ENCODE measurements at places on chromosomes 2 and 18.

GRCh38 chr2:57759131-57759530 lies 287.5 kb upstream of the VRK2 start:
- DNase-seq = no peak

GRCh38 chr2:53768242-53768542 lies 588 bp downstream of the CHAC2 start:
- DNase-seq = no peak

GRCh38 chr2:136178941-136179601 lies 61.1 kb upstream of the CXCR4 start:
- no peak for DNase-seq

DNA sequence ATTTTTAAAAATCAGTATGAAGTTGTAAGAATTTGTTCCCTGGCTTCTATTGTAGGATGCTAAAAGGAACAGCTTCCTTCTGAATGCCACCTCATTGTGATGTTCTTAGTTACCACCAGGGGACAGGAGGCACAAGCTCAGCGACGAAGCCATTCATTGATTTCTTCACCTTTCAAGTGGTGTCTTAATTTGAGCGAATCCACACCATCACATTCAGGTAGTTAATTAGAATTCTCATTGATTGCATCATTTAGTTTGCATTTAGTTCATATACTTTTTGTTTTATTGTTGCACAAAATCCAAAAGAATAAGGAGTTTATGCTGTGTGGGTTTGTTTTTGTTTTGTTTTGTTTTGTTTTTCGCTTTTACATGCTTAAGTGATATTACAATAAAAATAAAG lies 23.1 kb downstream of the CYP27C1 start:
- no peak for DNase-seq

- DNase-seq = peak; percentile 61
Measured at GRCh38 chr2:181457121-181457740, at the start of gene ITGA4. Gene ITGA4, plus strand, starts transcription at chr2:181457386. Its CDS starts 269 bp downstream, at chr2:181457655.

GRCh38 chr2:141468761-141469160 lies 662.1 kb downstream of the LRP1B start:
- peak; percentile 58 for DNase-seq

GRCh38 chr2:7745369-7745768 lies 828.2 kb downstream of the RNF144A start:
- DNase-seq = peak; percentile 35

DNA sequence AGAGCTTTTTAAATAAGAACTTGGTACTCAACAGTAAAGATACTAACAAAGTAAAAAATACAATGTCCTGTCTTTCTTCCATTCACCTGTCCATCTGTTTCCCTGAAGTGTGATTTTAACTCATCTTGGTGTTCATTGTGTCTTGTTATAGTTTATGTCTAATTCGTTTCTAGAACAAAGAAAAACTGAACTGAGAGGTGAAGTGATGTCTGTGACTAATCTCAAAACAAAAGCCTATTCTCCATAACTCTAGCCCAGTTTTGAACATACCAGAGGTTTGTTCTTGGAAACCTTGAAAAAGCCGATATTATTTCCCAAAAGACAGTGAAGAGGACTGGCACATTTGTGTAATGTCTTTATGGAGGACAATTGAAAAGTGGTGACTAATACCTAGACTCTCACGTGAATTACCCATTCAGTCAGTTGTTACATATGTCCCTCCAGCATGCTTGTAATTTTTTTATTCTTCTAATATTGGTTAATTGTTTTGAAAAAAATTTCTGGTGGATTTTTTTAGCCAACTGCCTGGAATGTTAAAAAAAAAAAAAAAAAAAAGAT lies 725.8 kb downstream of the SATB2 start:
- no peak for DNase-seq

DNA sequence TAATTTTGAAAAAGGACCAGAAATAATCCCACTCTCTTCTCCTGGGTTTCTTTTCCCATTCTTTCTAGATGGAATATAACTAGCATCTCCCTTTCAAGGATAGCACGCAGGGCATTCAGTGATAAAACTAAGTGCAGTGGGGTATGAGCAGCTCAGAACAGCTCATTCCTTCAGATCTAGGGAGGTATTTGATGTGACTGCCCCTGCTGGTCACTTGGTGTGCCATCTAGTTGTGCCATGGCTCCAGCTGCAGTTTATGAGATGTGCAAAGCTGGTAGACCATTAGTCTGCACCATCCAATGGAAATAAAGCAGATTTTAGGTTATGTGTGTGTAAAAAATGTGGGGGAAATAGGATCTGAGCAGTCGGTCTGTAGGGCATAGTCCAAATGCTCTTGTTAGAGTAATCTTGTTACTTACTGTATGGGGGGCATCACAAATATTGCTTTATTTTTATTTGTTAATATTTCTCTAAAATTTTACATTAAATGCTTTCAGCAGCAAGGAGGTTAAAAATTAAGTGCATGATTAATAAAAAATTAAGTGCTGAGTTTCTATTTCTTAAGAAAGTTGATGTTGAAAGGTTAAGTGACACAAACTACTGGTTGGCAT lies 38.9 kb downstream of the CTAGE1 start:
- peak; percentile 62 for DNase-seq

DNA sequence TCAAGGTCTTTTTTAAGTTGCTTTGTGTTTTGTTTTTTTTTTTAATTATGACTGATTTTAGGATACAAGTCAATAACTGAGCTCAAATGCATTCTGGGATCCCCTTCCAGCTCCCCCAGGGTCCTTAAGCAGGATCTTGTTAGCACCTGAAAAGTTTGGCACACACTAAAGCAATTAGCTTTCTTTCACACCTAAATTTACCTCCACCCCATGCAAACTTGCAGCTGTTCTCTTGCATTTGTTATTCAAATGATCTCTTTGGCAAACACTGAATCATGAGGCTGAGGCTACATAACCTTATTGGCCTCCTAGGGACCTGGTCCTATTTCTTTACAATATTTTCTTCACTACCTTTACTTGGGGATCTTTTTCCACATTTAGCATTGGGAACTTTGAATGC lies 2026.1 kb upstream of the CELF4 start:
- no peak for DNase-seq

DNA sequence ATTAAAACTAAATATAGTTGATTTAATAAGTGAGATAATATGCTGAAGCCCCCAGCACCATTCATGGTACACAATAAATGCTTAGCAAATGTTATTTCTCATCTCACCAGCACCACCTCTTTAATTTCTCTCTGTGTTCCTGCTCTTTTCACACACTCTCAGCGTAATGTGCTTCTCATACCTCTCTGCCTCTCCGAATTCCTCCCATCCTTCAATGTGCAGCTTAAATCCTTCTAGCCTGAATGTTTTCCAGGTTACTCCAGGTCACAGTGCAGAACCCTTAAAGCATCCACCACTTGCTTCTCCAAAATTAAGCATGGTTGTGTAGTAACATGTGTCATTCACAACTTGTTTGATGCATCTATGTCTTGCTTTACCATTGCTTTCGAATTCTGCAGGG lies 119.6 kb downstream of the MCFD2 start:
- no peak for DNase-seq

DNA sequence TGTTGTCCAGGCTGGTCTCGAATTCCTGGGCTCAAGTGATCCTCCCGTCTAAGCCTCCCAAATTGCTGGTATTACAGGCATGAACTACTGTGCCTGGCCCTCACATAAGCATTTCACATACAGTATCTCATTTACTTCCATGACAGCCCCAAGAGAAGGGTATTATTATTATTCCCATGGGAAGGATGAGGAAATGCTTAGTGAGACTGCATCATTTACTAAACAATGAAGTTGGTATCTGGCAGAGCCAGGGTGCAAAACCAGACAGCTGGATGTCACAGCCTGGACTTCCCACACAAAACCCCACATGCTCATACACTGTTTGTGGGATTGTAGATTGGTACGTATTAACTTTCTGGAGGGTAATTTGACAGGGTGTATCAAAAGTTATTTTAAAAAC lies 29.9 kb downstream of the DAPL1 start:
- DNase-seq = no peak

- DNase-seq = no peak
Measured at GRCh38 chr2:46269544-46270273, 27.5 kb upstream of the EPAS1 start.

GRCh38 chr2:240205772-240206171 lies 65.3 kb upstream of the OTOS start:
- DNase-seq = peak; percentile 7

GRCh38 chr2:60861736-60862135 lies 19.6 kb upstream of the REL start:
- peak; percentile 40 for DNase-seq

DNA sequence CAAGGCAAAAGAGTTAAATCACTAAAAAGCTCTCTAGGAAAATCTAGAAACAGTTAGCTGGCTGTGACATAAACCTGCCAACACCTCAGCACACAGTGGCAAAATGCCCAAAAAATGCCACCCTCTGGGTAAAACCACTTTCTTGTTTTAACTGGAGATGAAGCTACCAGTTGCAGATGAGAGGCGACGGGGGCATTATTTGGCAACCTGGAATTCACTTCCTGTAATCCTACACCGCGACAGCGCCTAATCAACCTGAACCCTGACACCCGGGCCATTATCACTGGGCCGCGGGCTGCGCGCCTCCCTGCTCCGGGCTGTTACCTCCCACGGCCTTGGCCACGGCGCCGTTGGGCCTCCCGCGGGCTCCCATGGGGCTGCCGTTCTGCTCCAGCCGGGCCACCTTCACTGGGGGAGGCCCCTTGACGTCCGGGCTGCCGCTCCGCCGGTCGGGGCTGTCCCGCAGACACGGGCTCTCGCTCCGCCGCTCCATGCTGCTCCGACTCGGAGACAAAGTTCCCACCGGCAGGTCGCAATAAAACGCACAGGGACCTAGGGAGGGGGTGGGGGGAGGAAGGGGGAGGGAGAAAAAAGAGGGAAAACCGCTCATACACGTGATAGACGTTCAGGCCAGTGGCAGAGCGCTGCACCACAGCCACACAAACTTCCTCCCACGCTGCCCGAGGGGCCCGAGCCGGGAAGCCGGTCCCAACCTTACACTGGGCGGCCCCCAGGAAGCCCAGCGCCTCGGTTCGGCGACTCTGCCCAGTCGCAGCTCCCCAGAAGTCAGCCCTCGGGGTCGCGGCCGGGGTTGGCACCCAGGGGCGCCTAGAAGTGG lies 2.0 kb downstream of the SATB2 start:
- DNase-seq = peak; percentile 32

- DNase-seq = no peak
Measured at GRCh38 chr2:191243154-191243553, 2.0 kb upstream of the MYO1B start.

DNA sequence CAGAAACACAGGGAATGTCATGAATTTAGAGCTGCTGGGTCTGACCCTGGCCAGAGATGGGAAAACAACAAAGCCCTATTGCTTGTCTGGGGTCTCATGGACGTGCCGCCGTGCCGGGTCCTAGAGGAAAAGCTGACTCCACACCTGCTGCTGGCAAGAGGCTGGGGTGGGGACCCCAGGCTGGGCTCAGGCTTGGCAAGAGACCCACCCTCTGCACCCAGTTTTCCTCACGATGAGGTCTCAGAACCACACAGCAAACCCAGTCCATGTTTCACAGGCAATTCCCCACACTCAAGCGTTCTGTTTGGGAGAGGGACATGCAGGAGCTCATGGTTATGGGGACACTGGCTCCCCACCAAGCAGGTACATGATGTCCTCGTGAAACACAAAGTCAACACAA lies 367.3 kb upstream of the SALL3 start:
- no peak for DNase-seq

DNA sequence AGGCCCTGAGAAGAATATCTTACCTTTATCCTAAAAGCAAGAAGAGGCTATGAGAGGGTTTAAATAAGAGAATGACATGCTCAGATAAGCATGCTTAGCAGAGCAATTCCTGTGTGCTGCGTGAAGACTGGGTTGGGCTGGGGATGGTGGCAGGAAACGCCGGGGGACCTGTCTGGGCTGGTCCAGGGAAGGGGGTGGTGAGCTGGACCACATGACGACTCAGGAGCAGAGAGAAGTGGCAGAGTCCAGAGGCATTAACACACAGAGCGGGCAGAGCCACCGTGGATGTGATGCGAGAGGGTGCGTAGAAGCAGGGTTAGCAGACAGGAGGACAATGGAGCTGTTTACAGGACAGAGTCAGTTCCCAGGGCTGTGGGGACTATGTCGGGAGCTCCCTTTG lies 84.5 kb downstream of the ZBTB7C start:
- DNase-seq = peak; percentile 97

GRCh38 chr2:188450732-188451483 lies 159.2 kb downstream of the GULP1 start:
- DNase-seq = no peak

DNA sequence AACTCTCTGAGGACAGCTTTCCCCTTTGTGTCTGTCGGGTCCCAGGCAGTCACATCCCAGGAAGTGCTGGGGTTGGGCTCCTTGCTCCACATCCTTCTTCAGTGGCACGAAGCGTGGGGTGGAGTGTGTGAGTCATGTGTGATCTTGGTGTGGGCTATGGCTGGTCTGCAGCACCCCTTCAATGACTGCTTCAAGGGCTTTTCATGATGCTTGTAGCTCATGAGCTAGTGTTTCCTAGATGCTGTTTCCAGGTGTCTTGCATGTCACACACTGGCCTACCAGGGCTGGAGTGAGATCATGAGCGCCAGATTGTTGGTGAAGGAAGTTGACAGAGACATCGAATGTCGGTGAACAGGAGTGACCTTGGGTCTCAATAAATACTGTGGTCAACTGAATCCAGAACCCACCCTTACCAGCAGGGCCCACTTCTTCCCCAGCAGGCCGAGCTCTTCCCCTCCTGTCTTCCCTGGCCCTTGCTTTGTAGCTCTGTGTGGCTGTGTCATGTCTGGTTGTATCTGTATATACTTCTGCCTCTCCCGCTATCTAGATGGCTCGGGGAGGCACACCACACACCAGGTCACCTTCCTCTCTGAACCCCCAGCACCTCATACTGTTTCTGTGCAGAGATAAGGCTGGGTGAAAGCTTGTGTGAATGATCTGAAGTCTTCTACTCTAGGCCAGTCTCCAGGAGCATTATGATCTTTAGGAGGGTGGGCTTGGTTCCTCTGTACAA lies 3.8 kb downstream of the C2orf92 start:
- DNase-seq = no peak

DNA sequence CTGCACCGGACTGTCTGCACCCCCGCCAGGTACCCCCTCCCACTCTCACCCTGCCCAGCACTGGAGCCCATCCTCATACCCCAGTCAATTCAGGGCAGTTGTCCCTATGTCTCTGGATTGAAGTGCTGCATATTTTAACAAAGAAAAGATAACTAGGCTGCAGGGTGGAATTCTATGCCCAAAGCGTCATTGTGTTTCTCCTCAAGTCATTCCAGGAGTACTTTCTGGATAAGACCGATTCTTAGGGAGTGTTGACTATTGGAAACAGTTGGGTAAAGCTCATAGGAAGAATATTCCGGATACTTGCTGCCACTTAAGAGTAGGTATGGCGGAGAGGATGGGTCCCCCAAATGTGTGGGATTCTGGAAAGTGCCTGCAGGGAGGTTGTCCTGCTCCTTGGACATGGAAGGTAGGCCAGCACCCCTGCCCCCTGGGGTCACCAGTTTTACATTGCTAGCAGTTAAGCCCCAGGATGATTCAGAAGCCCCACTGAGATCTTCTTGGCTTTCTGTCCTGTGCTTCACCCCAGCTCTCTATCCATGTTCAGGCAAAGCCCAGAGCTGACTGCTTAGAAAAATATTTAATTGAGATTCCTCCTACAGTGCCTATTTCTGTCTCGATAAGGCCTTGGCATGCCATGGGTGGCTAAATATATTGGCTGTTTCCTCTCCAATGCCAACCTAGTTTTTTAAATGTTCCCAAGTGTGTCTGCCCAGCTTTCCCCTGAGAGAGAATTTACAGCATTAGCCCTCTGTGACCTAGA lies 48.2 kb downstream of the RPL37A start:
- peak; percentile 68 for DNase-seq

All from epithelial cell of esophagus (primary cell).